ENCODE measurements at places on chromosomes 1 and 21.

DNA sequence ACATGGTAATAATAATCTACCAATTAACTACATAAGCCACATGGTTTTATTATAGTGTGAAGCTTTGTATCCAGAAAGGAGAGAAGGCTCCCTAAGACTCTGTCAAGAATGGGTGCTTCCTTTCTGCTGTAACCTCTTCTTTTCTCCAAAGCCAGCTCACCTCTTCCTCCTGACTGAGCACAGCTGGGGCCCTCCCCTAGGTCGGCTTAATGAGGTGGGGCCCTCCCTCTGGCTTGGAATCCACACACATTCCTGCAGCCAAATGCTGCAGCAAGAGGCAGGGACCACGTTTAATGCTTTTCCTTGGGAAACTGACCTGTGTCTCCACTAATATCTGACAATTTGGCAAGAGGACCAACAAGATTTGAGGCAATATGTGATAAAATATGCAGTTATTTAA, 94.8 kb downstream of the DSCAM start:
- DNase-seq: no peak

- peak; percentile 54 for DNase-seq
Observed at GRCh38 chr1:93437976-93438605, 9.8 kb upstream of the FNBP1L start.

GRCh38 chr21:34011660-34012059, 61.7 kb upstream of the MRPS6 start:
- no peak for DNase-seq

DNA sequence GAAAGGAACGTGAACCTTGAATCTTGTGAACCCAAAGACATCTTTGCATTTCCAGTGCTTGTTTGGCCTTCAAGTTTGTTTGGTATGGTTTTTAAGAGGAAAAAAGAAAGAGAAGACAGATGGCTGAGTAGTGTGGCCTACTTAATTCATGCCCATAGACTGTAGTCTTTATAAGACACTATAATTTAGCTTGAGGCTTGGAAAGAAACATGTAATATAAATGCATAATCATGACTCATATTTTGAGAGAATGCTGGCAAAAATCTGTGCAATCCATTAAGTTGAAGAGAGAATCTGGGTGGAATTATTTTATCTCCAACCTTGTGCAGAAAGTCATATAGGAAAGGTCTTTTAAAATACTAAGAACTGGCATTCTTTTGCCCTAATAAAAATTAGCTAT, 179.3 kb downstream of the SIPA1L2 start:
- no peak for DNase-seq

DNA sequence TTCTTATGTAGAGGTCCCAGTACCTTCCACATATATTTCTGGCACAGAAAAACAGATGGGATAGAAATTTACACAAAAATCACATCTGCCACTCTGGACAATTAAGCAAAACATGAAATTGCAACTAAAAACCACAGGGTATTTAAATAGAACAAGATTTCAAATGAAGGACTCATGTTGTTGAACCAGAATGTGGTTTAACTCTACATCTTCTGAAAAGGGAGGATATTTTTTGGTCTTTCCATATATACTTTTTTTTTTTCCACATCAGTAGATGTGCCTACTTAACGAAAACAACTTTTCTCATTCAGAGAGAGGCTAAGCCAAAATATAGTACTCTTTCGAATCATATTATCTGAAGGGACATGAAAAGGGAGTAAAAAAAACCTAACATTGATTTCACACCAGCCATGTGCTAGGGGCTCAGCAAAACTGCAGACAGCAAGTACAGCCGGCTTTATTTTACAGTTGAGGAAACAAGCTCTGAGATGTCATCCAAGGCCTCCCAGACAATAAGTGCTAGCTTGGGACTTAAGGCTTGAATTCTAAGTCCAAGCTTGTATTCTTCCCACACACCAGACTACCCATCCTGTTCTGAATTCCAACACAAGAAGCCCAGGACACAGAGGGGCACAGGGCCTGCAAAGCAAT, 208.9 kb downstream of the PBX1 start:
- no peak for DNase-seq

- no peak for DNase-seq
Observed at GRCh38 chr1:114737314-114737849, 20.4 kb downstream of the CSDE1 start.

GRCh38 chr1:55326496-55327243, 111.5 kb upstream of the USP24 start:
- DNase-seq: no peak

DNA sequence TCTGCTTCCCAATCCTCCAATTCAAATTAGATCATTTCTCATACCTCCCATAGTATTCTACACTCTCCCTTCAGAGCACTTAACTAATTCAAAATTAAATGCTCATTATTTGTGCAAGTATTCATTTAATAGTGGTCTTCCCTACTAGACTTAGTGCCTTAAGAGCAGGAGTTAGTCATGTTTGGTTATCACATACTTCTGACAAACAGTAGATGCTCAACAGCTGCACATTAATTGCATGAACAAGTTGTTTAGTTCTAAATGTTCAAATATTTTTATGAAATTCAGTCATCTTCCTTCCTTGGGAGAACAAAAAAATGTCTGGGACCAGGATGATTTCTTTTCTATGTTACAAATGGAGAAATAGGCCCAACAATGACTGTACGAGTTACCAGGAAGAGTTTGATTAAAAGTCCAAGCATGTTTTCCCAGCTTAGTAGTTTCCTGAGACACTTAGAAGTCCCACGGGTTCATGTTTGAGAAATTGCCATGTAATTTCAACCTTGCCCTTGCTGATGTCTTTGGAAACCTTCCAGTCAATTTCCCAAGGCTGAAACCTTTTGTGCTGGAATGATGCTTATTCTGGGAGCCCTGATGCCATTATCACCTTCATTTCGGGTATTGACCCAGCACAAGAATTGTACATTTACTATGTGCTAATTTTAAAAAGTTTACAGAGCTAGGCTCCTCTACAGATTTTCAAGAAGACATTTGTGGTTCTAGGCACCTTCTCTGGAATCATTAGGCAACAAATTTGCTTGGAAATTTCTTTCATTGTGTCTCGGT, 437.9 kb upstream of the PLXNA2 start:
- no peak for DNase-seq

GRCh38 chr1:185155600-185156287, 1.0 kb downstream of the TRMT1L start:
- peak; percentile 57 for DNase-seq

DNA sequence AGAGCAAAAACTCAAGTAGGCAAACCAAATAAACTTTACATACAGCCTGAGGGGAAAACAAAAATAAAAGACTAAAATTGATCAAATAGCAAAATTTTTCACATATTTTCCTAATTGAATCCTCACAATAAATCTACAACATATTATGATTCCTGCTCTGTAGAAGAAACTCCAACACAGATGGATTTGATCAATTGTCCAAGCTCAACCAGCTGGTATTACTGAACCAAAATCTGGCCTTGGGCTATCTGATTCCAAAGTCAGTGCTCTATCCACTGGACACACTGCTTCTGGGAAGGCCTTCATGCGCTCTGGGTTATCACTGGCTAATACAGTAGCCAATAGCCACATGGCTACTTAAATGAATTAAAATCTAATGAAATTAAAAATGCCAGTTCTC, 39.3 kb downstream of the PCNX2 start:
- no peak for DNase-seq

All from CD4-positive, alpha-beta T cell treated with Interleukin-17A for 1 hour (primary cell).